ENCODE measurements at places on chromosomes 1 and 21. TPM values are rescaled to one million over a fixed set of nuclear protein-coding genes. Genes with fewer than 3 reads are reported as not detected.

- DNase-seq: no peak
Observed at GRCh38 chr1:170367615-170368014, 164.4 kb upstream of the GORAB start.

The SELENBP1 gene
- total RNA-seq: 5.9 TPM

DNA sequence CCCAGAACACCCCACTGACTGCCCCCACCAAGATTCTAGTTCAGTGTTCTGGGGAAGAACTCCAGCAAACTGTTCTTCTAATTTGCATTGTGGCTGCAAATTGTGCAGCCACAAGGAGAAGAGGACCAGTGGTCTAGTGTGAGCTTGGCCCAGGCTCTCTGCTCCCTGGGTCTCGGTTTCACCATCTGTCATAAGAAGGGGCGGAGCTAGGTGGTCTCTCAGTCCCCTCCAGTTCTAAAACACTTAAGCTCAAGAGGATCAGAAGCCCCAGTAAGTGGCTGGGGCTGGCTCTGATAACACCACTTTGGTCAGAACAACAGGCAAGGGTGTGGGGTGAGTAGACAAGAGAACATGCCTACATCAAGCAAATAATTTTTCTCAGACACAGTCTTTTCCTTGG is 99.9 kb downstream of the BEND5 start:
- no peak for DNase-seq

The FASLG gene
- total RNA-seq: not detected

The C4BPA gene
- total RNA-seq: 0.26 TPM

GRCh38 chr1:240582953-240583352 is 29.0 kb downstream of the GREM2 start:
- no peak for DNase-seq

- DNase-seq: peak; percentile 64
Observed at GRCh38 chr1:84936116-84936810, 43.3 kb upstream of the LPAR3 start.

The OR2T2 gene
- total RNA-seq: not detected

- DNase-seq: no peak
Observed at GRCh38 chr21:36297938-36298572, 21.9 kb upstream of the MORC3 start.

The GPX7 gene
- 11.2 TPM for total RNA-seq

DNA sequence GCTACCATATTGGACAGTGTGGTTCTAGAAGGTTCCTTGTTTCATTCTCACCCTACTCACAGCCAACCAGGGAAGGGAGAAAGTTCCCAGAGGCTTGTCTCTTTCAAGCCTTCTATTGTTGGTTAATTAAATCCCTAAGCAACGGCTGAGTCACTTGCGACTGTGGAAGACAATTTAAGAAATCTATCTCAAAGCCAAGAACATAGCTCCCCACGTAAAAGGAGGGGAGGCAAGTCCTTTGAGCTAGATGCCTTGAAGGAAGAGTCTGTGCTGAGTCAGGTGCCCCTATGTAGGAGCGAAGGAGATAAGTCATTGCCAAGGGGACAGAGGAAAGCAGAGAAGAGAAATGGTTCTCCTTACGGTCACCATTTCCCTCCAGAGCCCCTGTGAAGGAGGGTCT is 79.4 kb upstream of the PPP2R5A start:
- DNase-seq: no peak

The GUCA2A gene
- total RNA-seq: not detected

GRCh38 chr1:58308206-58308605 is 238.3 kb downstream of the OMA1 start:
- DNase-seq: no peak

The C4BPB gene
- total RNA-seq: 0.62 TPM

The NPPB gene
- total RNA-seq: not detected

Measured in Panc1 (cell line).